A549 treated with RU486 at 1 μM for 4 hours (cell line): ENCODE measurements at places on chromosomes 4 and X. TPM values are rescaled to one million over a fixed set of nuclear protein-coding genes. Genes with fewer than 3 reads are reported as not detected.

PPP1R2C gene
- total RNA-seq = not detected in 5 replicates

TRIM2 gene
- 0.54 to 0.75 TPM (median 0.67 TPM) in 5 replicates for total RNA-seq

MED14 gene
- total RNA-seq = 18.6 to 24.6 TPM (median 22.6 TPM) in 5 replicates

PABPC4L gene
- total RNA-seq = 0.06 to 0.10 TPM (median 0.07 TPM) in 4 of 5 replicates, not detected in the other

VSIG1 gene
- 0.27 to 0.71 TPM (median 0.32 TPM) in 5 replicates for total RNA-seq

ANXA3 gene
- 54.9 to 76.4 TPM (median 59.0 TPM) in 5 replicates for total RNA-seq

DMRTC1 gene
- total RNA-seq = not detected in 5 replicates
